ENCODE measurements at places on chromosomes 7 and 10.

GRCh38 chr10:130807096-130807495 is 504.4 kb downstream of the TCERG1L start:
- no peak for DNase-seq

- no peak for DNase-seq
Measured at GRCh38 chr7:79300573-79300972, 152.9 kb downstream of the MAGI2 start.

GRCh38 chr10:100637785-100638184 is 102.0 kb downstream of the HIF1AN start:
- DNase-seq: peak; percentile 11

- no peak for DNase-seq
Measured at GRCh38 chr10:44813201-44813600, 97.9 kb upstream of the TMEM72 start.

- no peak for DNase-seq
Measured at GRCh38 chr10:4568731-4569130, 257.3 kb upstream of the AKR1E2 start.

DNA sequence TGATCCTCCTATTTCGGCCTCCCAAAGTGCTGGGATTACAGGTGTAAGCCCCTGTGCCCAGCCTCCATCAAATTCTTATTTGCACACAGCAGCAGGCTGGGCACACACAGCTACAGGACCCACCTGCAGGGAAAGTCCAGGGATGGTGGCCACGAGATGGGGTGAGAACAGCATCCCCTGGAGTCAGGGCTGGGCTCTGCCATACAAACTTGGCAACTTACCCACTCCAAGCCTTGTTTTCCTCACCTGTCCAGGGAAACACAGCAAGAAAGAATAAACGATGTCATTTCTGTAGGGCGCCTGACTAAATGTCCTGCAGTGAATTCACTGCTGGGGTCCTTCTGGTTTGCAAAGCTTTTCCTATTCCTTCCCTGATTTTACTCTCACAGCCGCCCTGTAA is 5.5 kb downstream of the MYH16 start:
- DNase-seq: no peak

- DNase-seq: no peak
Measured at GRCh38 chr7:122261016-122261415, 43.5 kb downstream of the FEZF1 start.

DNA sequence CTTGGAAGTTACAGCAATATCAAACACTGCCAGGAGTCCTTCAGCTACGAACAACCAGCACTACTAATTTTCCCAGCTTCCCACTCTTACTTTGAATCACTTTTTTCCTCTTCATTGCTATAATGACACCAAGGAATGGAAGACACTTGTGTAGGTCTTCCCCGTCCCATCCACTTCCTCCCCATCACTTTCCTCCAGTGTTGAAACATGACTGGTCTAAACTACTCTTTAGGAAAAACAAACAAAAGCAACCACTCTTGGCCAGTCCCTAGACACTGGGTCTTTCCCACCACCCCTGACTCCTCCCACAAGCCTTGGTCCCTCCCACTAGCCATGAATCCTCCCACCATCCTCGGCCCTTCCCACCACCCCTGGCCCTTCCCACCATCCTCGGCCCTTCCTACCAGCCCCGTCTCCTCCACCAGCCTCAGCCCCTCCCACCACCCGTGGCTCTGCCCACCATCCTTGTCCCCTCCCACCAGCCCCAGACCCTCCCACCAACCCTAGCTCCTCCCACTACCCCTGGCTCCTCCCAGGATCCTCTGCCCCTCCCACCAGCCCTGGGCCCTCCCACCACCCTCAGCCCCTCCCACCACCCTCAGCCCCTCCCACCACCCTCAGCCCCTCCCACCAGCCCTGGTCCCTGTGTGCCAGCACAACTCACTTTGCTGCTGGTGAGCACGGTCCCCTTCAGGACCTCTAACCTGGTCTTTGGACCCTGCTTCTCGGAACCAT is 68.5 kb downstream of the CXCL12 start:
- DNase-seq: no peak

GRCh38 chr7:9149499-9150082 is 716.2 kb downstream of the NXPH1 start:
- no peak for DNase-seq

DNA sequence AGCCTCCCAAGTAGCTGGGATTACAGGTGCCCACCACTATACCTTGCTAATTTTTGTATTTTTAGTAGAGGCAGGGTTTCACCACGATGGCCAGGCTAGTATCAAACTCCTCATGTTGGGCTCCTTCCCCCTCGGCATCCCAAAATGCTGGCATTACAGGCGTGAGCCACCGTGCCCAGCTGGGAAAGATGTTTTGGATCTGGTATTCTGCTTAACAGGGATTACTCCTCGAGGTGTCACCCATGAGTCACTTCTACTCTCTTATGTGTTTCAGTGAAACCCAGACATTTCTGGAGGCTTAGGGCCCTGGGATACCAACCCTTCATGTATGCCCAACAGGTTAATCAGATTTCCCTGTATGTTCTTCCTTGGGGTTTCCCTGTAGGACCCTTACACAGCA is 11.8 kb upstream of the OPN4 start:
- DNase-seq: no peak

- DNase-seq: no peak
Measured at GRCh38 chr10:54914049-54914448, 113.0 kb upstream of the PCDH15 start.

GRCh38 chr7:71633551-71634008 is 501.6 kb downstream of the GALNT17 start:
- peak; percentile 94 for DNase-seq

- no peak for DNase-seq
Measured at GRCh38 chr7:140176122-140176701, 571 bp downstream of the KDM7A start.

GRCh38 chr10:83432261-83433045 is 706.9 kb upstream of the GHITM start:
- DNase-seq: no peak

GRCh38 chr10:35172574-35172973 is 45.9 kb downstream of the CREM start:
- DNase-seq: peak; percentile 95

GRCh38 chr10:71845410-71846405 is 5.3 kb downstream of the PSAP start:
- no peak for DNase-seq

- DNase-seq: no peak
Measured at GRCh38 chr7:126303926-126304325, 948.8 kb downstream of the GRM8 start.

DNA sequence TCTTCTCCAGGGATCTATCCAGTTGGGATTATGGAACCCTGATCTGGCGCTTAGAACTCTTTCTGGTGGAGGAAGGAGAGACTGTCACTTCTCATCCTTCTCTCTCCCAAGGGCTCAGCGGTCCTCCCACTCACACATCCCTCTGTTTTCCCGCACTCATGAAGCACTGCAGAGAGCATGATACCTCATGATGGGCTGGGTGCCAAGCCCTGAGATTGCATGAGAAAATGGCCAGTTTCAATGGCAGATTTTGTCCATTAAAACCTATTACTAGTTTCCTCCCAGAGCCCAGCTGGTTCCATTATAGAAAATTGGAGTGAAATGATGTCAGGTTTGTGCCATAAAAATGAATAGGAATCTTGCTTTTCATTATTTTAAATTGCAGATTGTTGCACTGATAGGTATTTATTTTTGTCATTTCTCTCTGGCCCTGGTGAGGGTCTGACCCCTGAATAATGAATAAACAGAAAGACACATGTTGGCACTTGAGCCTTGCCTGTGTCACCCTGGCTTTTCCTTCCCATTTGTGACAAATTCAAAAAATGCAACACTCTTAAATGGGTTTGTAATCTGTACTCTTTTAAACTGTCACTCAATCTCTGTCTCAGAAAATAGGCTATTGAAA is 1151.1 kb downstream of the TYW1 start:
- DNase-seq: no peak

DNA sequence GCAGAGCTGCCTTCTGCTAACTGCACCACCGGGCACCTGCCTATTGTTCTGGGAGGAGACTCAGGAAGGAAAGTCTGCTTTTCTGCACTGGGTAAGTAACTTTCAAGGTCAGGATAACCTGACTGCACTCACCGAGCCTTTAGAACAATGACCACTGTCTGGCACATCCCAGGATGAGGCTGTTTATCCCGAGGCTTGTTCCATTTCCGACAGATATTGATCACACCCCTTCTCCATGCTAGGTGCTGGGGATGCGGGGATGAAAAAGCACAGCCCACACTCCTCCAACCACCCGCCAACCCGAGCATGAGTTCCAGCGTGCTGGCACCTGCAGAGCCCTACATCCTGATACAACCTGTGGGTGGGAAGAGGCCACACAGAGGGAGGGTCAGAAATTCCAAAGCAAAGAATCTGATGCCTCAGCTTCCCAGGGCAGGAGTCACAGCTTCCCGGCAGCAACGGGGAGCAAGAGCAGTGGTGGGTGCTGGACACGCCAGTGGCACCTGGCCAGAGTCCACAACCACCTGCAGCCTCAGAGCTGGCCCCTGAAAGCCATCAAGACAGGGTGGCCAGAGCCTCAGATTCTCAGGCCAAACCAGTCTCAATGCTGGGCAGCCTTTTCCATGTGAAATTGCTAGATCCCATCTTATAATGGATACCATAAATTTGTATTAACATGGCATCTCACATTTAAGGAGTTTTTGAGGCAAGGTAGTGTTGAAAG is 34.9 kb upstream of the CNPY1 start:
- no peak for DNase-seq

DNA sequence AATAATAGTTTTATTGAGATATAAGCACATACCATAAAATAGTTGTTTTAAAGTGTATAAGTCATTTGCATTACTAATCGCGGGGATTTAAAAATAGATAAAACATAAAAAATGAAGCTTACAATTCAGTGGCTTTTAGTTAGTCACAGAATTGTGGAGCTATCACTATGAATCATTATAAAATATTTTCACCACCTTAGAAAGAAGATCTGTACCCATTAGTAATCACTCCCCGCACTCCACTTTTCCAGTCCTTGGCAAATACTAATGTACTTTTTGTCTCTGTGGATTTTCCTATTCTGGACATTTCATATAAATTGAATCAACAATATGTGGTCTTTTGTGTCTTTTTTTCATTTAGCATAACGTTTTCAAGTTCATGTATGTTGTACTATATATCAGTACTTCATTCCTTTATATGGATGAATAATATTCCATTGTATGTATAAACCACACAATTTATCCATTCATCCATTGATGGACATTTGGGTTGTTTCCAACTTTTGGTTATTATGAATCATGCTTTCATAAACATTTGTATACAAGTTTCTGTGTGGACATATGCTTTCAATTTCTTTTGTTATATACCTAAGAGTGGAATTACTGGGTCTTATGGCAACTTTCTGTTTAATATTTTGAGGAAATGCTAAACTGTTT is 162.5 kb downstream of the MAGI2 start:
- no peak for DNase-seq

DNA sequence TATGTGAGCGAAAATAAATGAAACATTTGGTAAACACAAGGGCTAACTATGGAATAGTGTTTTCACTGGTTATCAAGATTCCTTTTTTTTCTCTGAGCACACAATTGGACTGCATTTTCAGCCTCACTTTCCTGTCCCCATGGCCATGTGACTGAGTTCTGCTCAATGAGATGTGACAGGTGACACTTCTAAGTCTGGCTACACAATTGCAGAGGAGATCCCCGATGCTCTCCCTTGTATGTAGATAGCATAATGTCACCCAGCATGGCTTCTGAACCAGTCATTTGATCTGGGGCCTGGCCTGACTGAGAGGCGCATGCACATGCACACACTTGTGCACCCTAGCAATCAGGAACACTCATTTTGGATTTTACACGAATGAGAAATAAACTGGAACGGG is 581.8 kb downstream of the GRID1 start:
- no peak for DNase-seq

DNA sequence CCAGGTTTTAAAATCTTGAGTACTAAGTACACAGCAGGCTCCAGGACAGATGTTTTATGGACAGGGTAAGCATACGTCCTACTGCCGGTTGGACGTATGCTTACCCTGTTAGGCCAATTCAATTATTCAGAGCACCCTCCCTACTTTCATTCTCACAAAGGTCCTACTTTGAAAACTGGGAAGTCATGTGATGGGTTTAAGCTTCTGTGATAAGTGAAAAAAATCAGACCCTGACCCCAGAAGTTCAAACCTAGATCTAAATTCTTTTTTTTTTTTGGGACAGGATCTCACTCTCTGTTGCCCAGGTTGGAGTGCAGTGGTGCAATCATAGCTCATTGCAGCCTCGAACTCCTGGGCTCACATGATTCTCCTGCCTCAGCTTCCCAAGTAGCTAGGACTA is 55.2 kb downstream of the HIPK2 start:
- no peak for DNase-seq

DNA sequence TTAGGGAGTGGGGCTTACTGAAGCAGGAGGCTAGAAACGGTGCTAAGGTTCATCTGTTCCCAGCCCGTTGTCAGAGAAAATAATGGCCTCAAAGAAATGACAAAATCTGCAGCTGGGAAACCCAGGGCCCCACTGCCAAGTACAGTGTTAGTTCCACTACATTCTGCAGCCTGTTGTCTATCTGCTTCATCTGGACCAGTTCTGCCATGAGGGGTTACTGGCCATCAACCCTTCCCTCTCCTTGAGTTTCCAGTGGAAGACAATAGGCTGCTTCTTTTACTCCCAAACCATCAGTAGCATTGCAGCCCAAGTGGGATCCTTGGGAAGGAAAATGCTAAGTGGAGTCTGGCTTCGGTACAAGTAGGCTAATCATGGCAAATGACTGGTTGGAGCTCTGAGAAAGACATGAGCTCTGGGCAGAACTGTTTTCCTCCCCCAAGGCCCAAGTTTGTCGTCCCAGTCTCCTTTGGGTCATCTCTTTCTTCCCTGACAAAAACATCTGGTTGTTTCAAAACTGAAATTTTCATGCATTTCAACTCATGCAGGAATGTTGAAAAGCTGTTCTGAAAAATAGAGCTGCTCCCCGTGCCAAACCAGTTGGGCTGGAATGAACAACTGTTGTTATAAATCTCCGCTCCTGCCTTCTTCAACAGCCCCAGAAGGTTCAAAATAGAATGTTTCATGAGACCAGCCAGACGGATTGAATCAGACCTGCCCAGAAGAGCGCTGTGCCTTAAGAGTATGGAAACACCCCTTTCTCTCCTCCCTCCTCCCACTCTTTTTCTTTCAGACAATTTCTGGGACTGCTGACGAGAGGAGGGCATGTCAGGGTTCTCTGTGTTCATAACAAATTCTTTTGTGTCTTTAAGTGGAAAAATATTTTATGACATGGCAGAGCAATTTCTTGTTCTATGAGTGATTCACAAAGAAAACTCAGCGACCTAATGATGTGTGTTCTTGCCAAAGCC is 116.6 kb downstream of the RAB18 start:
- no peak for DNase-seq

- no peak for DNase-seq
Measured at GRCh38 chr7:68125168-68125567, 1128.5 kb downstream of the TYW1 start.

Measured in choroid plexus epithelial cell (primary cell).